ENCODE measurements at places on chromosomes 13 and 19.

DNA sequence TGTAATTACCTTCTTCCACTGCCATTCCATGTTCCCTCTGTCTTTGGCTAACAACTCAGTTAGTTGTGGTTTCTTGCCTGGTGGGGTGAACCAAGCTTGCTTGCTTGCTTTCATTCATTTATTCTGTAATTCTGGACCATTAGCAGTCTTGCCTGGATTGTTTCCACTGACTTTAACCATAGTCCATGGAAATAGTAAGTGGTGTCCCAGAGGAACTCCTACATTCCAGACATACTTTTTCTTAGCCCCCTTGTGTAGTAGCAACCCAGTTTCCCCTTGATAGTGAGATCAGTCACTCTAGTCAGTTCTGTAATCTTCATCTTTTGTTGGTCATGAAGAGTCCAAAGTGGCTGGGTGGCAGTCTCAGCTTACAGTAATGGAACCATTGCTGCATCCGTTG lies 23.2 kb downstream of the PDS5B start:
- no peak for DNase-seq

DNA sequence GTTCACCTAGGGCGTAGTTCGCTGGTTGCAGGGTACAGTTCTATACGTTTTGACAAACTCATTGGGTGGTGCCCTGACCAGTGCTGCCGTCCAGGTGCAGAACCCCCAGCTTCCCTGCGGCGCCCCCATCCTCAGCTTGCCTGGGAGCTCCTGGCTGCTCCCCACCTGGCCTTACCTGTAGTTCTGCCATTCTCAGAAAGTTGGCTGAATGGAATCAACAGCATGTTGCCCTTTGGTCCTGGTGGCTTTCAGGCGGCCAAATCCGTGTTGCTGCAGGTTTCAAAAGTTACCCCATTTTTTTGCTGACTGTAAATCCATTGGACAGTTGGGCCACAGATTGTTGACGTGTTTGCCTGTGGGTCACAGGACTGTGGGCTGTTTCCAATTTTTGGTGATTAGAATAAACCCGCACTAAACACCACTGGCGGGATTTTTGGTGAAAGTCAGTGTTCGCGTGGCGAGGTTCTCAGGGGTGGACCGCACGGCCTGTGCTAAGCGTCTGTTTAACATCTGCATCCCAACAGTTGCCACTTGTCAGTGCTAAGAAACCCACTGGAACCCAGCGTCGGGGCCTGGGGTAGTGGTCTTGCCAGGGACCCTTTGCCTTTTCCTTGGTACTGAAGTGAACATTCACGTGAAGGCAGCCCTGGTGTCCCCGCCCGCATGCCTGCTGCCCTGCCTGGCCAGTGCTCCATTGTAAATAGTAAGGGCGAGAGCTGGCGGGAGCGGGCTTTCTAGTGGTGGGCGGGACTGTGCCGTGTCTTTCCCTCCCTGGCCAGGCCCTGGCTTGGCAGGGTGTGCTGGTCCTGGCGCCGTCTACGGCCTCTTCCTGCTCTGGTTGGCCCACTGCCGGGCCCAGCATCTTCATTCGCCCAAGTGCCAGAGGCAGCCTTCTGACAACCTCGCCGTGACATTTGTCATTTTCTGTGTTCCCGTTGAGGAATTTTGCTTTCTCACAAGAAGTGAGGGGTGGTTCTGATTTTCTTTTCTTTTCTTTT lies 3.3 kb downstream of the DOT1L start:
- no peak for DNase-seq

- no peak for DNase-seq
Observed at GRCh38 chr19:42199440-42200115, 17.9 kb downstream of the DEDD2 start.

GRCh38 chr19:33603377-33603776 lies 18.4 kb upstream of the CHST8 start:
- DNase-seq, result no peak

DNA sequence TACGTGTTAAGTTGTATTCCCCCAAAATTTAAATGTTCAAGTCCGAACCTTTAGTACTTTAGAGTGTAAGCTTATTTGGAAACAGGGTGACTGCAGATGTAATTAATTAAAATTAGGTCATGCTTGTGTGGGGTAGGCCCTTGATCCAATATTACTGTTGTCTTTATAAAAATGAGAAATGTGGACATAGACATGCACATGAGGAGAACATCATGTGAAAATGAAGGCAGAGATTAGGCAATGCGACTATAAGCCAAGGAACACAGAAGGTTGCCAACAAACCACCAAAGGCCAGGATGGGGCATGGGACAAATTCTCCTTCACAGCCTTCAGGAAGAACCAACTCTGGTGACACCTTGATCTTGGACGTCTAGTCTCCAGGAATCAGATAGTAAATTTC lies 1698.4 kb upstream of the SLC10A2 start:
- DNase-seq, result no peak

- no peak for DNase-seq
Observed at GRCh38 chr19:53947624-53948023, 15.1 kb upstream of the CACNG8 start.

- no peak for DNase-seq
Observed at GRCh38 chr19:33564836-33565338, 43.3 kb upstream of the PEPD start.

GRCh38 chr19:13935765-13936510 lies 2.3 kb downstream of the PODNL1 start:
- no peak for DNase-seq

DNA sequence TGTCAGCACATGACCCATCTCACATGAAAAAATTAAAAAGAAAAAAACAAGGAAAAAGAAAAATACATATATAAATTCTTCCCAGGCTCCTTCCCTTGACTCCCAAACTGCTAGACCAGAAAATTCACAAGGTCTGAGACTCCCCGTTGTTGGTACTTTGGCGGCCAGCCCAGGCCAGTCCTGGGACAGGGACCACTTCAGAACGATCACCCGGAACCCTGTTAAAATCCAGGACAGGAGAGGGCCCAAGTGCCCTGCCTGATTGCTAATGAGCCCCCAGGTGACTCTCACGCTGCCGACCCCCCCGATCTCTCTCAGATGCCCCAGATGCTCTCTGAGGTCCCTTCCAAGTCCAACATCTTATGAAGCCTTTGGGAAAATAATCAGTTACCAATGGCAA lies 107.2 kb downstream of the COL4A2 start:
- no peak for DNase-seq

- DNase-seq, result no peak
Observed at GRCh38 chr13:28537171-28537570, 42.2 kb upstream of the FLT1 start.

GRCh38 chr19:3455960-3456601 lies 24.2 kb downstream of the SMIM24 start:
- DNase-seq, result no peak

DNA sequence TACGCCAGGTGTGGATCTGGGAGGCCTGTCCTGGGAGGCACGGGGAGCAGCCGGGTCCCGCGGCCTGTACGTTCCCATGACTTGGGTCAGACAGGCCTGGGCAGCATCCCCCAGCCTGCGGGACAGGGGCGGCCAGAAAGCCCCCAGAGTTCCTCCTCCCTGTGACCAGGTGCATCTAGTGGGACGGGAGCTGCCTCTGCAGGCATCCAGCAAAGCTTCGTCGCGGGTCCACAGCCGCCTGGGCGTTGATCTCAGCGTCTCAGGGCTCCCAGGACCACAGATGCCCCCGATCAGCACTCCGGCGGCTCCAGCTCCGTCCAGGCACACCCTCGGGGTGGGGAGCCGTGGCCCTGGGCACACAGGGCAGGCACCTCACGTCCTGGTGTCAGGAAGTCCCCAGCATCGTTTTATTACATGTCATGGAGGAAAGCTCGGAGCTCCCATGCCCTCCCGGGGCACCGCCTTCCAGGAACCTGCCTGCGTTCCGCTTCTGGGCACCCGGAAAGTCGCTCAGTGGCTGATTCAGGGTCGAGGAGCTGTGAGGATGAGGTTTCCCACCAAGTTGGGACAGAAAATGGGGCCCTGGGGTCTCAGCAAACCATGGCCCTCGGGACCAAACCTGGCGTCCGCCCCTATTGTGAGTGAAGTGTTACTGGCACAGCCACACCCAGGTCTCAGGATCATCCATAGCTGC lies 1.5 kb upstream of the GZMM start:
- DNase-seq, result no peak

DNA sequence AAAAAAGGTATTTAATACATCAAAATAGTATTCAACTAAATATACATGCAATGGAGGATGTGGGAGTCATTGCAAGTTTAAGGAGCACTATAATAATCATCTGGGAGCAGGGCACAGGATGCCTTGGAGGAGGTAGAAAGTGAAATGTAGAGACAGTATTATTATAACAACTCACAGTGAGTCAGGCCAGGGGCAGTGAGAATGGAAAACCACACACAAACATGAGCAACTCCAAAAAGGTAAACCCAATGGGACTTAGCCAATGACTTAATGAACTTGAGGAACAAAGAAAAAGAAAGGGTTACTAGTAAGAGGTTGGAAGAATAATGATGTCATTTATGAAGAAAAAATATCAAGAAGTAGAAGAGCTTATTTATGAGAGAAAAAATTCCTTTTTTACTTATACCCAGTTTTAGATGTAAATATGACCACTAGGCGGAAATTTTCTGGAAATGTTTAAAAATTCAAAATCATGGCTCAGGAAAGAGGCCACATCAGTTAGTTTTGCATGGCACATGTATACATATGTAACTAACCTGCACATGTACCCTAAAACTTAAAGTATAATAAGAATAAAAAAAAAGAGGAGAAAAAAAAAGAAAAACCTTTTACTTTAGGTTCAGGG lies 389.3 kb downstream of the SUCLA2 start:
- no peak for DNase-seq

- DNase-seq, result no peak
Observed at GRCh38 chr13:93316841-93317240, 90.2 kb downstream of the GPC6 start.

- DNase-seq, result no peak
Observed at GRCh38 chr13:93249364-93250306, 23.0 kb downstream of the GPC6 start.

DNA sequence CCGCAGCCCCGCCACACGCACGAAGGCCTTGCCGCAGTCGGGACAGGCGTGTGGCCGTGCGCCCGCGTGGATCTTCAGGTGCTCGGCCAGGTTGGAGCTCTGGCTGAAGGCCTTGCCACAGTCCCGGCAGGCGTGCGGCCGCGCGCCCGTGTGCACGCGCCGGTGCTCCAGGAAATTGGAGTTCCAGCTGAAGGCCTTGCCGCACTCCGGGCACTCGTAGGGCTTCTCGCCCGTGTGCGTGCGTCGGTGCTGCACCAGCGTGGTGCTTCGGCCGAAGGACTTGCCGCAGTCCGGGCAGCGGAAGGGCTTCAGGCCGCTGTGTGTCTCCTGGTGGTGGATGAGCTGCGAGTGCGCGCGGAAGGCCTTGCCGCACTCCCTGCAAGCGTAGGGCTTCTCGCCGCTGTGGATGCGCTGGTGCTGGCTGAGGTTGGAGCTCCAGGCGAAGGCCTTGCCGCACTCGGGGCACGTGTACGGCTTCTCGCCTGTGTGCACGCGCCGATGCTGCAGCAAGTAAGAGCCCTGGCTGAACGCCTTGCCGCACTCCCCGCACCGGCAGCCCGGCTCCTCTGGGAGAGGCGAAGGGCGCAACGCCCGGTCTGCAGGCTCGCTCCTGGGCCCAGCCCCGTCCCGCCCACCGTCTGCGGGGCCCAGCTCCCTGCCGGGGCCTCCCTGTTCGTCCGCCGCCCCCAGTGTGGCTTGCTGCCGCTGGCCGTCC lies 3.6 kb upstream of the A1BG start:
- DNase-seq, result no peak

GRCh38 chr13:40631605-40632004 lies 34.8 kb downstream of the FOXO1 start:
- no peak for DNase-seq

GRCh38 chr13:110811771-110812120 lies 98.2 kb downstream of the ING1 start:
- DNase-seq, result no peak

GRCh38 chr19:45040059-45040771 lies 1.4 kb downstream of the CLASRP start:
- DNase-seq, result no peak

GRCh38 chr13:27526516-27526915 lies 76.2 kb upstream of the MTIF3 start:
- DNase-seq, result no peak

DNA sequence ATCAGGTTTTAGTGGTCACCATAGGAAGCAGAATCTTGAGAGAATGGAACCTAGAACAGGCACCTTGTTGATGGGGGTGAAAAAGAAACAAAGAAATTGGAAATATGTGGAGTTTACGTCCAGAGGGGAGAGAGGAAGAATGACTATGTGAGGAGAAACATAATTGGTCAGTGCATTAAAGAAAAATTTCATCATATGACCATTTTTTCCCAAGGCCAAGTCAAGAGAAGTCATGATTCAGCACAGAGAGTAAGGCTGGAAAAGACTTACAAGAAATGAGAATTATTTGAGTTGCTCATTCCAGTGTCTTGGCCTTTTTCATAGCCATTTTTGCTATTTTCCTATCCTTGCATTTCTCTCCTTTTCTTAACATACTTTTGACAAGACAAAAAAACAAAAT lies 421.7 kb downstream of the EFNB2 start:
- no peak for DNase-seq

- no peak for DNase-seq
Observed at GRCh38 chr13:114157869-114158495, 21.1 kb upstream of the CFAP97D2 start.

- no peak for DNase-seq
Observed at GRCh38 chr13:30334663-30335386, 27.5 kb upstream of the KATNAL1 start.

- DNase-seq, result no peak
Observed at GRCh38 chr13:52810526-52810925, 37.9 kb downstream of the PCDH8 start.

DNA sequence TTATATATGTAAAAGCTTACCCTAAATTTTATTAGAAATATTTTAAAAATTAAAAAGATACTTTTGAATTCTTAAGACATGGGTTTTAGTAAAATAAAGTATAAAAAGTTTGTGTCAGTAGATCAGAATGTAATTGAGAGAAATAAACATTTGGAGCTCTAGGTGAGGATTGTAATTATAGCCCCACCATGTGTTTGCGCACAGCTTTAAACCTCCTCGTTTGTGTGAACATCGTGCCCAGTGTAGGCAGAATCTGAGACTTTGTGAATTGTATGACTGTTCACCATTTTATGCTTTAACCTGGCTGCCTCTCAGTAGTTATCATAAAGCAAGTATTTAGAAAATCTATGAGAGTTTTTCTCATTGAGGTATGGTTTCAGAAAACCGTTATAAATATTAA lies 29.1 kb downstream of the CUL4A start:
- no peak for DNase-seq

- peak; percentile 21 for DNase-seq
Observed at GRCh38 chr19:19034204-19034624, 811 bp downstream of the ARMC6 start.

Data from NCI-H187 treated with DMSO at 0.1 percent for 48 hours (cell line).